ENCODE measurements at places on chromosomes 12 and 14. TPM values are rescaled to one million over a fixed set of nuclear protein-coding genes. Genes with fewer than 3 reads are reported as not detected.

Gene SPIC
- not detected for total RNA-seq

Gene PDZRN4
- total RNA-seq, result not detected

Gene SLC24A4
- total RNA-seq, result not detected

Gene PLCZ1
- not detected for total RNA-seq

Gene KIAA0586
- 8.9 TPM for total RNA-seq

Gene TSPAN11
- under 0.01 TPM for total RNA-seq
